ENCODE measurements at places on chromosomes 5 and 9.

GRCh38 chr5:86679529-86679928, 61.8 kb downstream of the COX7C start:
- H3K27ac ChIP-seq = no peak overlapping the region
- no peak overlapping the region for H3K4me3 ChIP-seq
- H3K36me3 ChIP-seq = no peaks in the 10 kb centered on the region
- DNase-seq = no peak
- no peaks in the 10 kb centered on the region for H3K4me1 ChIP-seq

DNA sequence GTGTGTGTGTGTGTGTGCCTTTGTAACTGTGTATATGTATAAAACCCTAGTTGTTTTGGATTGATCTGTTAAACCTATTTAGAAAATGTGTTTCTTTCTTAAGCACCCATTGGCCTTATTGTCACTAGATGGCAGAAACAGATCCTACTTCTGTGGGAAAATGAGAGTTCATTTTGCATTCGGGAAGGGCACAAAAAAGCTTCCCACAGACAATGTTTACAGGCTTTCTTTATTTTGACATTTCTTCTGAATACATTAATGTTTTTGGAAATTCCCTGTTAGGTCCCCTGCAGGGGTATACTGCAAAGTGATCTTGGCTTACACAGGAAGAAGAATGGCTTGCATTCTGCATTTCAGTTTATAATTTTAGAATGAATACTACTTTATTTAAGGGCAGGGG, 481.8 kb upstream of the ARRDC3 start:
- no peak for DNase-seq
- no peak overlapping the region for H3K4me3 ChIP-seq
- H3K27me3 ChIP-seq = peaks cover 3% of the 10 kb centered on the region
- H3K36me3 ChIP-seq = no peaks in the 10 kb centered on the region
- no peak overlapping the region for H3K27ac ChIP-seq

DNA sequence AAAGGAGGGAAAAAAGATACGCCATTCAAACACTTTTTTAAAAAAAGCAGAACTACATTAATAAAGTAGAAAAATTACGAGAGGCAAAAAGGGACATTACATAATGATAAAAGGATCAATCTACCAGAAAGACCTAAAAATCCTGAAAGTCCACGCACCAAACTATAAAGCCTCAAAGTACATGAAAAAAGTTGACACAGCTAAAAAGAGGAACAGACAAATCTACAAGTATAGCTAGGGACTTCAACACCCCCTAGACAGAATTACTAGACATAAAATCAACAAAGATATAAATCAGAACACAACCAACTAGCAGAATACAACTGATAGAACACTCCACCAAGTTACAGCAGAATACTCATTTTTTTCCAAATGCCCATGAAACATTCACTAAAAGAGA, 11.1 kb downstream of the CAMSAP1 start:
- peak overlapping the region; percentile 29 for H3K27ac ChIP-seq
- H3K4me3 ChIP-seq = no peak overlapping the region
- no peaks in the 10 kb centered on the region for H3K36me3 ChIP-seq

DNA sequence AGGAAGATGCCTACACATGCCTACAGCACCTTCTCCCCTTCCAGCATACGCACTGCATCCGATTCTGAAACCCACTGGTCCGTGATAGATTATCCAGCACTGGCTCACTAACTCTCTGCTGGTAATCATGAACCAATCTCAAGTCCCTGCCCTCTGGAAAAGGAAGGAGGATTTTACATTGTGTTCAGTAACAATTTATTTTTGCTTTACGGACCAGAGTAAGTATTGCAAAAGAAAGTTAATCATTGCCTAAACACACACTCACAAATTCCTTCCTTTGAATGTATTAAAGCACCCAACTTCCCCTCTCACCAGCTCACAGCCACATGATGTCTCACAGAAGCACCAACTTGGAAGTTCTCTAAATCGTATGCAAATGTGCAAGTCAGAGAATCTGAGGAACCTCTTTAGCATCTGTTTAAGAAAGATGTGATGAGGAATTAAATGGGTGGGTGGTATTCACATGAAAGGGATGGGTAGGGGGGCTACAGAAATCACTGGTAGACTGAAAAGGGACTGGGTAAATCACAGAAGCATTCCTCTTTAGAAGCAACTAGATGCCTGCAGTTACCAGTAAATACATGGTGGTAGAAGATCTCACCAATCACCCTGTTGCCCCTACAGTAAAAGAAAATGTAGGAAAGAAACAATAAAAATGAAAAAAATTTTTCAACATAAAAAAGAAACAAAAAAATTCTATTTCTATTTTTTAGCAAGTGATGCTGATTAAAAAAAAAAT, 8.4 kb downstream of the GNAQ start:
- no peaks in the 10 kb centered on the region for H3K36me3 ChIP-seq
- H3K27me3 ChIP-seq = peaks cover 2% of the 10 kb centered on the region
- no peak for DNase-seq
- peak overlapping the region; percentile 53 for H3K4me3 ChIP-seq

- peaks cover 31% of the 10 kb centered on the region for H3K4me1 ChIP-seq
- no peaks in the 10 kb centered on the region for H3K36me3 ChIP-seq
- no peaks in the 10 kb centered on the region for H3K27me3 ChIP-seq
- H3K4me3 ChIP-seq = no peak overlapping the region
- no peak for DNase-seq
Measured at GRCh38 chr5:34915856-34916192, 313 bp downstream of the BRIX1 start.

DNA sequence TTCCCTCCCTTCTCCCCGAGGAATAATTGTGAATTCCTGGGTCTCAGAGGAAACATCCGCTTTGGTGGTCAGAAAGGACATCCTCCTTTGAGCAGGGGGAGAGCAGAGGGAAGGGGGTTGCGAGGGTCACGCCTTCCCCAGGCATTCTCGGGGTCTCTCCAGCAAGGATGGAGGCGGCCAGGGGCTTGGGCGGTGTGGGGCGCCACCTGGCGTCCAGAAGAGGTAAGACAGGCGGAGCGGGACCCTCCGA, 129.1 kb downstream of the KCNIP1 start:
- peaks cover 17% of the 10 kb centered on the region for H3K4me1 ChIP-seq
- no peak overlapping the region for H3K27ac ChIP-seq
- H3K36me3 ChIP-seq = no peaks in the 10 kb centered on the region
- DNase-seq = peak; percentile 15
- peak overlapping the region; percentile 81 for H3K4me3 ChIP-seq

DNA sequence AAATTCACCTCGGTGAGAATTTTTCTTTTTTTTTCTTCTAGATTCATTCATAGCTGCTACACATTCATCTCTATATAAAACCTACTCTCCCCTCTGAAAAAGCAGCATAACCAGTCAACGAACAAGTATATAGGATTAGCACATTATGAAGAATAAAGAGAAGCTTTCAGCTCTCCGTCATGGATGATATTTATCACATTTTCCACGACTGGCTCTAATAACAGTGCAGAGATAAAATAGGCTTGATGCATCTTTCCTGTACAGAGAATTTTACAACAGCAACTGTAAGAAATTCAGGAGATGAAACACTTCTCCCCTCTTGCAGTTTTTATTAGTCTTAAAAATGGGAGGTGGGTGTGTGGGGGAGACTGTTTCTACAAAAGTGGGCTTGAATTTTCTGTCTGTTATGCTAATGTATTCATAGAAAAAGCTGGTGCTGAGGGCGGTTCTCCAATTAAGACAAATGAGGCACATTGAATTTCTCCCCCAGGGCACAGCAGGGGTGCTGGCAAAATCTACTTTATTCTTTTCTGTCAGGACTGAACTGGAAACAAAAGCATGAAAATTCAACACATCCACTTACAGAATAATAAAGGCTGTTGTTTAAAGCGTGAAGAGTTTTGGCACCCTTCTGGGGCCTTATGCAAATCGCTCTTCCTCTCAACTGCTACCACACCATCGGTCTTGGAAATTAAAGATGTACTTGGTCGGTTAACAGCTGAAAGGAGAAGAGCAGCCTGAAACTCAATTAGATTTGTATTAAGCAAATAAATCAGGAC, 233.9 kb upstream of the ZNF608 start:
- no peaks in the 10 kb centered on the region for H3K27me3 ChIP-seq
- no peak overlapping the region for H3K27ac ChIP-seq
- peaks cover 4% of the 10 kb centered on the region for H3K36me3 ChIP-seq
- H3K4me1 ChIP-seq = peaks cover 10% of the 10 kb centered on the region
- no peak for DNase-seq

DNA sequence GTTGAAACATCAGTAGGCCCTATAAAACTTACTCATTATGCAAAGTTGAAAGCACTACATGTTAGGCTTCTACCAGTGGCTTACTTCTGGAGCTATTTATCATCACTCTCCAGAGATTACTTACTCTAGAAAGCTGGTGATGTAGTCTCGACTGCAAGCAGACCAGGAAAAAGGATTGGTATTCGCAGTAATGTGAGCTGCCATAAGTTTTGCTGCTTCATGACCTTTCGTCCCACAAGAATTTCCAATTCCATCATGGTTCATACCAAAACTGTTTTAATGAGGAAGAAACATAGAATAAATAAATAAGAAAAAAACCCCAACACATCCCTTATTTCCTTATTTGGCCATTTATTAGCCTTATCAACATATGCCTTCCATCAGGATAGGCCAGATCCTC, 181.9 kb downstream of the ADAMTS6 start:
- no peak overlapping the region for H3K27ac ChIP-seq
- DNase-seq = no peak
- H3K4me1 ChIP-seq = no peaks in the 10 kb centered on the region
- H3K4me3 ChIP-seq = no peak overlapping the region
- H3K36me3 ChIP-seq = no peaks in the 10 kb centered on the region

- no peak overlapping the region for H3K27ac ChIP-seq
- H3K4me1 ChIP-seq = no peaks in the 10 kb centered on the region
- no peak overlapping the region for H3K4me3 ChIP-seq
Measured at GRCh38 chr5:55521881-55522280, 12.9 kb downstream of the PLPP1 start.

DNA sequence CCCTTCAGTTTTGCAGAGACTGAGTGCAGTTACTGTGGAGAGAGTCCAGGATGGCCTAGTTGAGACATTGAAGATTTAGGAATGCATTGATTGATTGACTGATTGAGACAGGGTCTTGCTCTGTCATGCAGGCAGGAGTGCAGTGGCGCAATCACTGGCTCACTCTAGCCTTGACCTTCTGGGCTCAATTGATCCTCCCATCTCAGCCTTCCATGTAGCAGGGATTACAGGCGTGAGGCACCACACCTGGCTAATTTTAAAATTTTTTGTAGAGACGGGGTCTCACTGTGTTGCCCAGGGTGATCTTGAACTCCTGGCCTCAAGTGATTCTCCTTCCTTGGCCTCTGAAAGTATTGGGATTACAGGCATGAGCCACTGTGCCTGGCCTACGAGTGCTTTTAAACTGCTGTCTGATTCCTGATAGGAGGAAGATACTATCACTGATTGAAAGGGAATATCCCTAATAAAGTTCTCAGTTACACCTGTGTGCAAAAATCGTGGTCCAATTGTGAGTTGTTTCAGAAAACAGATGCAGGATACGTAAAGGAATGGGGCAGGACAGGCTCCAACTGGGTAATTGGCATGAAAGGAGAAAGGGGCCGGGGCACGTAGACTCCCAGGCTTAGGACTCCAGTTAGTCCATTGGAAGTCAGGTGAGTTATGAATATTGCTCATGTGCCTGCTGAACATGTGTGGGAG, 87.5 kb downstream of the KDM4C start:
- H3K36me3 ChIP-seq = no peaks in the 10 kb centered on the region
- H3K4me3 ChIP-seq = no peak overlapping the region
- no peaks in the 10 kb centered on the region for H3K27me3 ChIP-seq
- DNase-seq = no peak
- H3K27ac ChIP-seq = no peak overlapping the region

GRCh38 chr5:138240650-138241385, 27.7 kb upstream of the CDC23 start:
- no peaks in the 10 kb centered on the region for H3K36me3 ChIP-seq
- peaks cover 12% of the 10 kb centered on the region for H3K27me3 ChIP-seq
- peak overlapping the region; percentile 43 for H3K4me3 ChIP-seq
- DNase-seq = no peak

DNA sequence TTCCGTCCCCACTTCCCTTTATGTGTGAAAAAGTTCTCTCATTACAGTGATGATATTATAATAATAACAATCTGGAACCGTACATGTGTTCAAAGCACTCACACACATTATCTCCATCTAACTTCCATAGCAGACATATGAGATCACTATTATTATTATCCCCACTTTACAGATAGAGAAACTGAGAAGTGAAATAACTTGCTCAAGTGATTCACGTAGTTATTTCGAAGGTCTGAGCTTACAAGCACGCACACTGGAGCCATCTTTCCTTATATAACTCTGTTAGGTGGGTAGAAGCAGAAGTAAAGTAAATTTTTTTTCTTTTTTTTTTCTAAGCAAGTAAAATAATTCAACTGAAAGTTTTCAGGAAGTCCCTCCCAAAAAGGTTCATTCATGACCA, 62.9 kb upstream of the PTGER4 start:
- no peak overlapping the region for H3K27ac ChIP-seq
- H3K27me3 ChIP-seq = peaks cover 2% of the 10 kb centered on the region
- DNase-seq = no peak
- H3K4me3 ChIP-seq = no peak overlapping the region
- H3K36me3 ChIP-seq = no peaks in the 10 kb centered on the region

GRCh38 chr9:99827244-99827643, 5.6 kb downstream of the NR4A3 start:
- no peak overlapping the region for H3K27ac ChIP-seq
- no peak for DNase-seq
- H3K4me3 ChIP-seq = no peak overlapping the region
- peaks cover 16% of the 10 kb centered on the region for H3K36me3 ChIP-seq
- H3K27me3 ChIP-seq = peaks cover 58% of the 10 kb centered on the region
- peaks cover 55% of the 10 kb centered on the region for H3K4me1 ChIP-seq

GRCh38 chr5:28156981-28157380, 1118.6 kb upstream of the CDH9 start:
- H3K36me3 ChIP-seq = peaks cover 4% of the 10 kb centered on the region
- no peak overlapping the region for H3K27ac ChIP-seq
- no peaks in the 10 kb centered on the region for H3K27me3 ChIP-seq
- no peak for DNase-seq
- no peaks in the 10 kb centered on the region for H3K4me1 ChIP-seq

- H3K4me1 ChIP-seq = no peaks in the 10 kb centered on the region
- no peak overlapping the region for H3K4me3 ChIP-seq
- no peak overlapping the region for H3K27ac ChIP-seq
Measured at GRCh38 chr5:135977375-135977928, 22.7 kb upstream of the LECT2 start.

DNA sequence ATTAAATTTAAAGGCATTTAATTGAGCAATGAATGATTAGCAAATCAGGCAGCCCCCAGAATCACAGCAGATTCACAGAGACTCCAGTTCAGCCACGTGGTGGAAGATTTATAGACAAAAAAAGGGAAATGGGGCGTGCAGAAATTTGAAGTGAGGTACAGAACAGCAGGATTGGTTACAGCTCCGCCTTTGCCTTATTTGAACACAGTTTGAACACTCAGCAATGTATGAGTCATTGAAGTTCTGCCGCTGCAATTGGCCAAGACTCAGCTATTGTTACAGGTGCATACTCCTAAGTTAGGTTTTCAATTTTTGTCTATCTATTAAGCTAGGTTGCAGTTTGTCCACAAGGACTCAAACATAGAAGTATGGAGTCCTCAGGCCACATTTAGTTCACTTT, 157.7 kb upstream of the SLC12A2 start:
- H3K27ac ChIP-seq = no peak overlapping the region
- H3K36me3 ChIP-seq = no peaks in the 10 kb centered on the region
- H3K27me3 ChIP-seq = no peaks in the 10 kb centered on the region

GRCh38 chr9:135777623-135778177, 75.7 kb downstream of the KCNT1 start:
- no peak for DNase-seq
- H3K4me3 ChIP-seq = no peak overlapping the region
- peaks cover 6% of the 10 kb centered on the region for H3K27me3 ChIP-seq
- H3K4me1 ChIP-seq = peaks cover 8% of the 10 kb centered on the region
- no peak overlapping the region for H3K27ac ChIP-seq

Measured in immature natural killer cell (primary cell).